ENCODE measurements at places on chromosomes 3 and 15.

- DNase-seq, result no peak
Measured at GRCh38 chr3:141930801-141931200, 54.4 kb downstream of the ATP1B3 start.

GRCh38 chr3:14847613-14848541, 29.1 kb downstream of the FGD5 start:
- DNase-seq, result no peak

GRCh38 chr15:98904544-98904943, 103.0 kb downstream of the PGPEP1L start:
- no peak for DNase-seq

GRCh38 chr3:104992676-104993075, 374.0 kb upstream of the ALCAM start:
- no peak for DNase-seq

GRCh38 chr3:107076946-107077345, 300.3 kb upstream of the CCDC54 start:
- no peak for DNase-seq

- DNase-seq, result no peak
Measured at GRCh38 chr15:65623103-65623502, 1.4 kb downstream of the SLC24A1 start.

- no peak for DNase-seq
Measured at GRCh38 chr3:101943029-101943428, 93.7 kb downstream of the NFKBIZ start.

- DNase-seq, result no peak
Measured at GRCh38 chr3:50642382-50642781, 25.4 kb downstream of the MAPKAPK3 start.

GRCh38 chr15:101820781-101821180, 8.8 kb downstream of the OR4F15 start:
- no peak for DNase-seq

DNA sequence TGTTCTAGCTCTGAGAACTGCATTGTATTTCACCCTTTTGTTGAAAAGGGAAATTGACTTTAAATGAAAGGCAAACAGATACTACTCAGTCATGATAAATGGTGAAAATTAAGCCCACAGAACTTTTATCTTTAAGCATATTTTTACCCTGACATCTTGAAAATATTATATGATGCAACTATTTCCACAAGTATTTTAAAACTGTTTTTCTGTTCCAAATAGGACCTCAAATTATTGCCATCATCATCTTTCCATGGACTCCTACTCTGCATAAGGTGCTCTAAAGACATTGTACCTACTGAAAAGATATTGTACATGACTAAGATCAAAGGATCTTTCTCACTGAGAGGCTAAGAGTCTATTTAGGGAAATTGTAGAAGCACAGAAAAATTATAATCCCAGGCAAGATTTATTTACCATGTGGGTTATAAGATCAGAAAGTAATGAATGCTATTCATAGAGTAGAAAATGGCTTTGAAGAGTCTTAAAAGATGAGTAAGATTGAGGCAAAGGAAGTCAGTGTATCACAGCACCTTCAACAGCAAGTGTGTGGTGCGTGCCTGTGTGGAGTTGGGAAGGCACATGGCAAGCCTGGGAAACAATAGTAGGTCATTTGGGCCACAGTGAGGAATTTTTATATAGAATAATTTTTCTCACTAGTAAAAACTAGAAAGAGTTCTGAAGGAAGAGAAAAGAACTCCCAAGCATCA, 68.8 kb downstream of the VGLL3 start:
- DNase-seq, result no peak

GRCh38 chr15:65818927-65819562, 27.0 kb upstream of the DENND4A start:
- no peak for DNase-seq

DNA sequence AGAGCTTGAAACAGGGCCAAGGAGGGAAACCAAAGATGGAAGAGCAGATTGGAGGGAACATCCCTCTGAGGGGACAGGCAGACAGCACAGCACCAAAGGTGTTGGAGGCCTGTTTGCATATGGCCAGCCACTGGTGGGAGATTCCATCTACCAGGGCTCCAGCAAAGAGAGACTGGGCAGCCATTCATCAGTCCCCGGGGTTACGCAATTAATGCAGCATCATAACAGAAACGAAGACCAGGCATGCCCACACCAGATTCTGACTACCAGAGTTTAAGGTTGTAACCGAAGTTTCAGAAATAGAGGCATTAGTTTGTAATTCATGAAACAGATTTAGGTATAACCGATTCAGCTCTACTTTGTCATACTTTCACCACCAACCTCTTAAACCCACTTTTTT, 58.1 kb downstream of the COL8A1 start:
- DNase-seq, result no peak

GRCh38 chr3:4398941-4399245, 68.2 kb downstream of the SUMF1 start:
- no peak for DNase-seq

GRCh38 chr3:124451630-124452317, 278.5 kb upstream of the UMPS start:
- no peak for DNase-seq

DNA sequence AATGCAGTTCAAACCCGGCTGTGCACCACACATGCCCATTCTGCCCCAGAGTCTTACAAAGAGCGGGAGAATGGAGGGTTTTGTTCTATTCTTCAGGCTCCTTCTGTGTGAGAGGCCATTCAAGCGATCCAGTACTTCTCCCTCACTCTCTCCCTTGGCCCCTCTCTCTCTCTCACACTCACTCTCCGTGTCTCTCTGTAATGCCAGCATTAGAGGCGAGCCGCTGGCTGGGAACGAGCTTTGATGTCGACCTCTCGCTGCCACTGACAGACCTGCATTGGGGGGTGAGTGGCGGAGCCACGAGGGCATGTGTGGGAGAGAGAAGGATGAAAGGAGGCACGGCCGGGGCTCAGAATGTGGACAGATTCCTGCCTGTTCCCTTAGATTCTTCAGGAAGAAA, 231.7 kb upstream of the ARRDC4 start:
- DNase-seq, result no peak

GRCh38 chr15:25134546-25134945, 179.8 kb downstream of the SNRPN start:
- DNase-seq, result no peak

- no peak for DNase-seq
Measured at GRCh38 chr15:27175472-27176153, 204.6 kb downstream of the GABRG3 start.

- no peak for DNase-seq
Measured at GRCh38 chr15:68469162-68470048, 37.4 kb upstream of the ITGA11 start.

DNA sequence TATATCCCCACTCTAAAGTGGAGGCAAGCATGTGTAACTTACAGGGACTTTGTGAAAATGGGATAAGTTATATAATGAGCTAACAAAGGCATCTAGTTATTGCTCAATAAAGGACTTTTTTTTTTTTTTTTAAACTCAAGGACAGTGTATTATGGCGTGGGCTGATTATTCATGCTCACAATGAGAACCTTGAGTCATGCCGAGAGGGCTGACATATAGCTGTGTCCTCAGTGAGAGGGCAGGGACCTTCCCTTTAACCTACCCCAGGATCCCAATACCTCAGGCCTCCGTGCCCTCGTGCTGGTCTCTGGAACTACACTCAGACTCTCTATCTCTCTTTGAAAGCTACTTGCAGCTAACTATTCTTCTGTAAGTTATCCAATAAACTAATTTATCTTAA, 319.9 kb upstream of the ICE2 start:
- peak; percentile 34 for DNase-seq

GRCh38 chr15:69871511-69872134, 226.1 kb downstream of the TLE3 start:
- DNase-seq, result no peak

DNA sequence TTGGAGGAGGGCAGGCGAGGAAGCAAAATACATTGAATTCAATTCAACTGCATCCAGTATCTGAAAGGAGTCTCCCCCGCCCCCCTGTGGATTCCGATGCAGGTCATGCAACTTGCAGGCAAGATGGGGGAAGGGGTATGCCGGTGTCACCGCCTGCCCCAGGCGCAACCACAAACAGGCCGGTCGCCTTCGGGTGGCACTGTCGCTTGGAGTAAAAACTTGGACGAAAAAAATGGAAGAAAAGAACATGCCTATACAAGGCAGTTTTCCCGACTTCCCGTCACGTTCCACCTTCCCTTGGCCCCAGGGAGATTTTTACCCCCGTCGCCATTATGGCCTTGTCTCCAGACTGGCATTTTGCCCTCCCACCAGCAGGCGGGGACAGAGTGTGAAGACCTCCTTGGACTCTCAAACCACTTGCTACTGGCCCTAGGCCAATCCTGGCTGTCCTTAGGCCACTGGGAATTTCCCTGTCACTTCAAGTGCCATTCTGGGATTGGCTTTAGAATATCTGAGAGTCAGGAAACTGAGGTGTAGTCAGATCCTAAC, 1.6 kb upstream of the NTRK3 start:
- no peak for DNase-seq

GRCh38 chr3:106485217-106485616, 616.4 kb upstream of the CBLB start:
- DNase-seq, result no peak

DNA sequence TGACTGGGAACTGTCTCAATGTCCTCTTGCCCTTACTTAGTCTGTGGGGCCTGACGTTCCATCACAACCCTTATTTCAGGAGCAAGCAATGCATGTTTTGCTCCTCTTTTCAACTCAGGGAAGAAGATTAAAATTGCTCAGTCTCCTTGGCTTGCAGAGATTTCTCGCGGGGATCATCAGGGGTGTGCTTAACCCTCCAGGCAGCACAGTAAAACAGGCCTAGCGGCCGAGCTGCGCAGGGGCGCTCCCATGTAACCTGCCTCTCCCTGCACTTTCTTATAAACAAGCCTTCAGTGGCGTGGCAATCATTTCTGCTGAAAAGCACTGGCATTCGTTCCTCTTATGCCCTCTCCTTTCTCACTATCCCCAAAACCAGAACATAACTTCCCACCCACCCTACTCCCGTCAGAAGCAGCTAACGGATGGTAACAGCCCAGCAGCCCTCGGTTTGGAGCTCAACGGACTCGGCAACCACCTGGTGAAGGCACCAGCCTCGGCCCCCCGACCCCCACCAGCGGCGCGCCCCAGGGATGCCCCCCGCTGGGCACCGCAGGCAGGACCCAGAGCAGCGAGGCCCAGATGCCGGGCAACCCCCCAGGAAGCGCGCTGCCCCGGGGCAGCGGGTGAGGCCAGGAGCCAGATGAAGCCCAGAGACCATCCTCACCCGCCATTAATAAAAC, 1.1 kb downstream of the MCF2L2 start:
- DNase-seq, result no peak

GRCh38 chr3:50587806-50588758, 18.8 kb downstream of the HEMK1 start:
- peak; percentile 79 for DNase-seq

- no peak for DNase-seq
Measured at GRCh38 chr3:141076797-141077571, 25.8 kb downstream of the SPSB4 start.

DNA sequence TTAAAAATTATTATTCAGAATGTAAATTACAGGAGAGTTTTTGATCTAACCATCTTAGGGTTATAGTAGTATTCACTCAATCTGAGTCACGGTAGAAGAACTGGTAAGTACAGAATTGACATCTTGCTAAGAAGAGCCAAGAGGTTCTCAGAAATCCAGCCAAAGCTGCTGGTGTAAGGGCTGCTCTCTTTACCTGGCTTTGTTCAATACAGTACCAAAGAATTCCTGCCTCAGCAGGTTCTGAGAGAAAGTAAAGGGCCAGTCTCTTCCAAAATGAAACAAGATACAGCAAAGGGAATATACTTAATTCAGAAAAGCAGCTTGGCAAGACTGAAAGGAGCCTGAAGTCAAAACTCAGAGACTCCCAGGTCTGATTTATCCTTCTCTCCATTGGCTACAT, 193.1 kb downstream of the TNIK start:
- no peak for DNase-seq

DNA sequence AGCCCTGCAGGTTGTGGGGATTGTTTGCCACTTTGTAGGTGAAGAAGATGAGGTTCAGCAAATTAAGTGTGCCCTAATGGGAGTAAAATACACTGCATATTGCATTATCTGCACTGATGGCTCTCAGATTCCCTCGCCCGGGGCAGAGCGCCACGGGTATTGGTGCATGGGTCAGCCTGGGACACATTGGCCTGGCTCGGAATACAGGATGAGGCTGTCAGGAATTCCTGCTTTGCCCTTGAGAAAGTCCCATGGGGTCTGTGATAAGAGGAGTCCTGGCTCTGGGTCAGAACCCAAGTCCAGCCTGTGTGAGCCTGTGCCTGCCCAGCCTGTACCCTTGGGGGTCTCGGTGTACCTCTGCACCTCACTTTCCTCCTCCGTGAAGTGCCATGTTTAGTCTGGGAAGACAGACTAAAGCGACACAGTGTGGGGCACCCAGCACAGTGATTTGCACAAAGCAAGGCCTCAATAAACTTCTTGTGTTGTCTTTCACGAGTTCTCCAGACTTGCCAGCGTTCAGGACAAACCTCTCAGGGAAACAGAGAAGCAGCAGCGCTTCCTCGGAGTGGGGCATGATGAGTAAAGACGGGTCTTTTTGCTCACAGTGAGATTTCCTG, 107.6 kb downstream of the LRRK1 start:
- DNase-seq, result no peak

DNA sequence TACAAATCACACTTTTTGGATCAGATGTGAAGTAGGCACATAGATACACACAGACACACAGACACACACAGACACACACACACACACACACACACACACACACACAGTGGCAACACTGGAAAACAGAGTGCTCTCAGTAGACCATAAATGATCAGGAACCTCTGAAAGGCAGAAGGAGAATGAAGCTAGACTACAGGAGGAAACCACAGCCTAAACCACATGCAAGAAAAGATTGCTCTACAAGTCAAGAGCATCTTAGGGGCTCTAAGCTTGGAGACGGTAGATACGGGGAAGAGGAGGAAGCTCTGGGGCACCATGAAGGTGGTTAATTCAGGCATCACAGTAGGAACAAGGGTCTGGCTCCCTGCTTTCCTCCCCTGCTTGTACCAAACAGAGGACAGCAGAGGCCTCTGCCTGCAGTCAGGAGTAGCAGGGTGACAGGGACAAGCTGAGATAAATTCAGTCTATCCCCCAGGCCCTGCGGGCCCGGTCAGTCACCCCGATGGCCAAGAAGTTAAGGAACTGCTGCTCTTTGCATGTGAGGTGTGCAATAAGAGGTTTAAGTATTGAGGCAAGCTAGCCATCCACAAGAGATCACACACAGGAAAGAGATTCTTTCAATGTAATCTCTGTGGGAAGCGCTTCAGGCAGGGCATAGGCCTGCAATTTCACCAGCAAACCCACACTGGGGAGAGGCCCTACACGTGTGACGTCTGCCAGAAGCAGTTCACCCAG, 23.5 kb upstream of the ARPIN start:
- DNase-seq, result no peak

DNA sequence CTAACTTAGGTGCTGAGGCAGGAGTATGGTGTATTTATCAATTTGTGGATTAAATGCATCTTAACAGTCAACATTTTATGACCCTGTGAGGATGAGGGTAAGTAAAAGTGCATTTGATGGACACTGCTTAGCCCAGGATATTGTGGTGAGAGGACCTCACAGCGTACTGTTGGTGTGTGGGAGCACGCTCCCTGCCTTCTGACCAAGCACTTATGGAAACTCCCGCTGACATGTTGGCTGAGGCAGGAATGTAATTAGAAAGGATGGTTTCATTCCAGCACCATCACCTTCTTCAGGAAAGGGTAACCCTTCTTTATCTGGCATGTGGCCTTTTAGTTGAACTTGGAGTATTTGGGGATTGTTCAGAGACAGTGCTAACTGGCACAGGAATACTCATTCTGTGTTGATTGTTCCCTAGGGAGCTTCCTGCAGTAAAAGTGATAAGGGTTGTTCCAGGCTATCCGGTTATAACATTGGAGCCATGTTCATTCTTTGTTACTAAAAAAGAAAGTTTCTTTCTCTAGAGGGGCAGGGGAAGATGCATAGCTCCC, 11.7 kb upstream of the FSTL1 start:
- DNase-seq, result no peak
